SJSA1 (cell line): ENCODE measurements at places on chromosomes 3 and 15.

DNA sequence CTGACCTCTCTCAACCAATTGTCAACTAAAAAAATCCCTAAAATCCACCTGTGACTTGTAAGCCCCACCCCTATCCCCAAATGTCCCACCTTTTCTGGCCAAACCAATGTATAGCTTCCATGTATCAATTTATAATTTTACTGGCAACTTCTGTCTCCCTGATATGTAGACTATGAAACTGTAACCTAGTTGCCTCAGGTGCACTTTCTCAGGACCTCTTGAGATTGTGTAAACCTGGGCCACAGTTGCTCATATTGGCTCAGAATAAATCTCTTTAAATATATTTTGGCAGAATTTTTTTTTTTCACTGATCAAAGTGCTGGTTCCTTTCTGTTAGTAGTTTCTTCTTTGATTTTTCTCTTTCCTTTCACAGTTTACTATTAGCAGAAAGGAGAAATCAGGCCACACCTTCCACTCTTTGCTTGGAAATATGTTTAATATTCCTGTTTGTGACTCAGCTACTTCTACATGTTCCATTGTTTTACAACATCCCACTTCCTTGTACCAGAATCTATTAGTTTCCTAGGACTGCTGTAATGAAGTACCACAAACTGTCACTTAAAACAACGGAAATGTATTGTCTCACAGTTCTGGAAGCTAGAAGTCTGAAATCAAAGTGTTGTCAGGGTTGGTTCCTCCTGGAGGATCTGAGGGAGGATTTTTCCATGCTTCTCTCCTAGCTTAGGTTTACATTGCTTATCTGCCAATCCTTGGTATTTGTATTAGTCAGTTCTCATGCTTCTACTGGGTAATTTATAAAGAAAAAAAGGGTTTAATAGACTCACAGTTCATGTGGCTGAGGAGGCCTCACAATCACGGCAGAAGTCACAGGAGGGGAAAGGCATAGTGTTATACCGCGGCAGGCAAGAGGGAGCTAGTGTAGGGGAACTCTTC is 801.2 kb upstream of the ARPP21 start:
- DNase-seq = no peak

DNA sequence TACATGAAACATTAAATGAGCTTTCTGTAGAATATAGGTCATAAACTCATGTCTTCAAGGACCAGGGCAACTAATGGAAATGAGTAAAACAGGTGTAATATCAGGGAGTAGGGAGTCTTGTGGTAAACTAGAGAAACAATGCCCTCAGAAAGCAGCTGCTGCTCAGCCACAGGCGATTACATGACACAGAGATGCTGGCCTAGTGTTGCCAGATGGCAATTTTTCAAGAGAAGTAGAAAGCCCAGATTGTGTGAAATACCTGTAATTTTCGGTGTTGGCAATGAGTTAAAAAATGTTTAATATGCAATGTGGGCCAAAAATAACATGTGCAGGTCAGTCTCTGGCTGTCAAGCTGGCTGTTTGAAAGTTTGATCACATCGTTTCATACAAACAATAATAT is 23.4 kb downstream of the NCEH1 start:
- no peak for DNase-seq

GRCh38 chr3:113211330-113212149 is at the start of gene BOC:
BOC (plus strand) TSS chr3:113211557; CDS start chr3:113249803, 38,246 bp downstream.
- peak; percentile 31 for DNase-seq

- peak; percentile 4 for DNase-seq
These were observed 725.5 kb upstream of the ARRDC4 start for GRCh38 chr15:97234851-97235610.

GRCh38 chr3:25281041-25281731 is 146.9 kb upstream of the RARB start:
- DNase-seq = no peak

- no peak for DNase-seq
These were observed 133.9 kb downstream of the LRRC28 start for GRCh38 chr15:99385005-99385669.

DNA sequence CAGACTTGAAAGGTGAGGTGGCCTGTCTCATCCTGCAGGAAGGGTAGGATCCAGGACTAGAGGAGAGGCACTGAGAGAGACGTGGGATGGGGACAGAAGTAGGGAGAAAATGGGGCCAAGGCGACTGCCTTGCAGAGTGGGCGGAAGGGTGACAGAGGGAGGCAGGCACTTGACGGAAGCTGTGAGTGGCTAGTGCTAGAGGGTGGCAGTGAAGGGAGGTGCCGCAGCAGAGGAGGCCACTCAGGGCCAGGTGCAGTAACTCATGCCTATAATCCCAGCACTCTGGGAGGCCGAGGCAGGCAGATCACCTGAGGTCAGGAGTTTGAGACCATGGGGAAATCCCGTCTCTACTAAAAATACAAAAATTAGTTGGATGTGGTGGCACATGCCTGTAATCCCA is 7.3 kb downstream of the CCDC33 start:
- no peak for DNase-seq

- no peak for DNase-seq
These were observed 21.4 kb upstream of the MCF2L2 start for GRCh38 chr3:183449791-183450190.

DNA sequence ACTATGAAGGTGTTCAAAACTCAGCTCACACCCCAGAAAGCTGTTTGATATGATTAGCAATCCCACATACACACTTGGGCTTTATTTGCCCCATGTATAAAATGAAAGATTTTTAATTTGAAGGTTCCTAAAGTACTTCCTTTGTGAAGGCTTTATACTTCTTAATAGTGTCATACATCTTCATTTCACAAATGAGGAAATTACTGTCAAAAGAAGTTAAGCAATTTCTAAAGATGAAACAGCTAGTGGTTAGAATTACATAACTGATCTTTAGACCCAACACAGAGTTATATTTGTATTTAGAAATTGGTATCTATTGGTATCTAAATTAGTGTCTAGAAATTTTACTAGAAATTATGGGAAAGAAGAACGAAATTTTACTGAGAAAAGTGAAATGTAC is 7.1 kb downstream of the CD200R1 start:
- DNase-seq = no peak

- DNase-seq = no peak
These were observed 57.5 kb downstream of the RBPMS2 start for GRCh38 chr15:64717735-64718495.

DNA sequence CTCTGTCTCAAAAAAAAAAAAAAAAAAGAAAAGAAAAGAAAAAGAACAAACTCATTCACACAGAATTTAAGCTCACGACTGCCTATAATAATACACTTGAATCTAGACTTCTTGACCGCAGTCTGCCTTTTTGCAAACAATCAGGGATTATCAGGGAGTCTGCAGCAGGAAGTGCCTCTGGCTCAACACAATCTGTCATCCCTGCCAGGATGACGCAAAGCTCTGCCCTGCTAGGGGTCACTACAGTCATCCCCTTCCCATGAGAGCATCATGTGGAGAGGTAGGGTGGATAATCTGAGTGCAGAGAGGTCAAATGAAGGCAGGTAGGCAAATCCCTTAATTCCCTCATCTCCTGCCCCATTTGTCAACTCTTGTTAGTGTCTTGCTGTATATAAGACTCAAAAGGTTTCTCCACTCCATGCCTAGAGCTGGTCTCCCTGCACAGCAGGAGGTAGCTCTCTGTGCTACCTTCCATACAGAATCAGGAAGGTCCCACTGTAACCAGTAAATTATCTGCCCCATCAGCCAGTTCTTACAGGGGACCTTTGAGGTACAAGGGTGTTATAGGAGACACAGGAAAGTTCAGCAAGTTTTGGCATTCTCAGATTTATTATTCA is 4.2 kb downstream of the UBAP1L start:
- peak; percentile 79 for DNase-seq

DNA sequence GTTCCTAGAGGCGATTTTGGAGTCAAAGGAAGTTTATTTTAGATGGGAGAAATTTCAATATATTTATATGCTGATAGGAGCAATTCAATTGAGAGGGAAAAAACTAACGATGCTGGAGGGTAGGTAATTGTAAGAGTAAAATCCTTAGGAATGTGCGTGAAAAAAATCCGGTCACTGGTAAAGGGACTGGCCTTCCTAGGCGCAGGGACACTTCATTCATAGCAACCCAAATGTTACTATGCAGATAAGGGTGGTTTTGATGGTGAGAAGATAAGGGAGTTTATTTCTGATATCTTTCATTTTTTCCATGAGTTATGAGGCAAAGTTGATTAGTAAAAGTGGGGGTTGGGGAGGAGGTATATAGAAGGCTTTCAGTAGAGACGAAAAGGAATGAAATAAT is 1.1 kb upstream of the PIAS1 start:
- no peak for DNase-seq

GRCh38 chr3:172982736-172983364 is 158.2 kb downstream of the SPATA16 start:
- DNase-seq = no peak

DNA sequence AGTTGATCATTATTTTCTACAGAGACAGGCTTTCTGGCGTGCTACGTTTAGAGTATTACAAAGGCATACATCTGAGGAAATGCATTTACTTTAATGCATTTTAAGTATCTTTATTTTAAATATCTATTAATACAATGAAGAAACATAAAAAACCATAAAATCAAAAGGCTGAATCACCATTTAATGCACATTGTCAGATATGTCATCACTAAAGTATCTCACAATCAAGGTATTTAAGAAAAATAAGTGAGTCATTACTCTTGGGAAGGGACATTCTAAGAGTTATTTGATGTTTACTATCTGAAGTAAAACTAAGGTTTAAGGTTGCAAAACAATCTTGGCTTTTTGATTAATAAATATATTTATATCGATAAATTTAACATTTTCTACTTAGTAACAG is 102.2 kb downstream of the CTNNB1 start:
- DNase-seq = no peak

- no peak for DNase-seq
These were observed 45.4 kb downstream of the ZNF106 start for GRCh38 chr15:42445551-42445950.

DNA sequence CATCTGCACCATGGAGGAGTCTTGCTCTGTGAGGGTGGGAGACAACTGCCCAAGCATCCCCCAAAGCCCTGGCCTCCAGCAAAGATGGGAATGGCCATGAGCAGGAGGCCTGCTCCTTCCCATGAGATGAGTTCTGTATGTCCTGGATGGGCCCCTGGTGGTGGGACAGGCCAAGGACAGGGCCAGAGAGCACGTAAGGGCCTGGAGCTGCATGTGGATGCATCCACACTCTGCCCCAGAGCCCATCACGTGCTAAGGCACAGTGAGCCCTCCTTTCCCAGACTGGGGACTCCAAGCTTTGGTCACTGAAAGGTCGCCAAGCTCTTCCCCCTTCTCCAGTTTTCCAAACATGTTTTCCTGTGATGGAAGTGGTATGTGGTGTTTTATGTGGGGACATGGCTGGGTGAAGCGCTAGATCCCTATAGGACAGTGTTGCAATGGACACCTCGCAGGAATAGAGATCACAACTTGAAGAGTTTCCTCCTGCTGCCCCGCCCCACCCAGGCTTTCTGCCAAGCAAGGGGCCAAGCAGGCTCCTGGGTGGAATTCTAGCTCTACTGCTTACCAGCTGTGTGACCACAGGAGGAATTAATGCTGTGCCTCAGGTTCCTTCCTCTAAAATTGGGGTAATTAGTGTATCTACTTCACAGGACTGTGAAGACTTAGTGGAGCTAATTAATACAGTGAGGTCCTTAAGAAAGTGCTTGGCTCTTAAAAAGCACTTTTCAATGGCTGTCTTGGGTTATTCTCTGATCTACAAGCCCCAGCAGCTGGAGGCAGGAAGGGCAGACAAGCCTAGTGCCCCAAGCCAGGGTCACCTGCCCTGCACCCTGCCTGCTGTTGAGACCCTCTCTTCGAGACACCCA is 106.4 kb upstream of the RPL32 start:
- DNase-seq = no peak

DNA sequence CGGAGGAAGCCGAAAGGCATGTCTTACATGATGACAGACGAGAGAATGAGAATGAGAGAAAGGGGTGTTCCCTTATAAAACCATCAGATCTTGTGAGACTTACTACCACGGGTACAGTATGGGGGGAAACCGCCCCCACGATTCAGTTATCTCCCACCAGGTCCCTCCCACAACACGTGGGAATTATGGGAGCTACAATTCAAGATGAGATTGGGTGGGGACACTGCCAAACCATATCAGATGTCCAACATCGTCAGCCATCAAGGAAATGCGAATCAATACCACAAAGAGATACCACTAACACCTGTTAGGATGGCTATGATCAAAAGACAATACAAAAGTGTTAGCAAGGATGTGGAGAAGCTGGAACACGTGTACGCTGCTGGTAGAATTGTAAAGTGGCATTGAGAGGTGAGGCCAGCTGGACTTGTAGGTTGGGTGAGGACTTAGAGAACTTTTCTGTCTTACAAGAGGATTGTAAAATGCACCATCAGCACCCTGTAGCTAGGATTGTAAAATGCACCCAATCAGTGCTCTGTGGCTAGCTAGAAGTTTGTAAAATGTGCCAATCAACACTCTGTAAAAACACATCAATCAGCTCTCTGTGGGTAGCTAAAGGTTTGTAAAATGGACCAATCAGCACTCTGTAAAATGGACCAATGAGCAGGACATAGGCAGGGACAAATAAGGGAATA is 37.5 kb downstream of the VGLL4 start:
- DNase-seq = no peak

DNA sequence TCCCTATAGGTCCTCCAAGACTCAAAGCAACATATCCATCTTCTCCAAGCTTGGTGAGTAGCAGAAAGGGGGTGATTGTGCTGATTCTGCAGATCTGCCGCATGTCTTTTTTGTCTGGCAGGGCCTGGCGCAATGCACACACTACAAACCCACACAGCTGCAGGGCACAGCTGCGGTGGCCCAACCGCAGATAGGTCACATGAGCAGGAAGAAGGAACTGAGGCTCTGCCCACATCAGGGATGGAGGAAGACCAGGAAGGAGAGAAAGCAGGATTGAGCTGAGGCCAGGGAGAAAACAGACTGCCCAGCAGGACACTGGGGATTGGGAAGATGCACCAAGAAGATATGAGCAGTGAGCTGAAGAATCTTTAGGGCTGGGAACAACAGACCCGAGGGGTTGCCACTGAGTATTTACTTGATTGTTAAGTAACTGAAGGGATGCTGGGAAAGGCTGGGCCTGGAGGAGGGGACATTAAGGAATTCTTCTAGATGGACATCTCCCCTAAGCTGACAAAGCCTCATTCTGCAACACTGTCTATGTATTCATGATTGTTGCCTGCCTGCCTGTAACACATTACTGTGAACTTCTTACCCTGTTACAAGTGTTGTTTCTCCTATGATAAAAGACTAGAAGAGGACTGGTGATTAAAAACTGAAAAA is 126.7 kb downstream of the MYLK start:
- DNase-seq = peak; percentile 70

- DNase-seq = no peak
These were observed 96.1 kb upstream of the RASGRP1 start for GRCh38 chr15:38660738-38661137.
